ENCODE measurements at places on chromosomes 4 and X.

DNA sequence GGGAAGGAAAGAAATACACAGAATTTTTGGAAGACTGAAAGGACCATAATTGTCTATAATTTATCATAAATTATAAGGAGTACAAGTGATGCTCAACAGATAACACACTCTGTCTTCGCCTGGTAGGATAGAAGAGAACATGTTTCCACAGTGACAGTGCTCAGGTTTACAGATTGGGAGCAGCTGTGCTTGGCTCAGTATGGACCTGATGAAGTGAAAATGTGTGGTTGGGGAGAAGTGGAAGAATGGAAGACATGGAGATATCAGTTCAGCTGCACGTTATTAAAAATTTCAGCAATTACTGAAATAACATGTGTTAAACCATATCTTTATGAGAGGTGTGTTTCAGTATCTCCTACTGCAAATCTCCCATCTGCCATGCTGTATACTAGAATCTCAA, 90.6 kb downstream of the TLL1 start:
- no peak for DNase-seq

DNA sequence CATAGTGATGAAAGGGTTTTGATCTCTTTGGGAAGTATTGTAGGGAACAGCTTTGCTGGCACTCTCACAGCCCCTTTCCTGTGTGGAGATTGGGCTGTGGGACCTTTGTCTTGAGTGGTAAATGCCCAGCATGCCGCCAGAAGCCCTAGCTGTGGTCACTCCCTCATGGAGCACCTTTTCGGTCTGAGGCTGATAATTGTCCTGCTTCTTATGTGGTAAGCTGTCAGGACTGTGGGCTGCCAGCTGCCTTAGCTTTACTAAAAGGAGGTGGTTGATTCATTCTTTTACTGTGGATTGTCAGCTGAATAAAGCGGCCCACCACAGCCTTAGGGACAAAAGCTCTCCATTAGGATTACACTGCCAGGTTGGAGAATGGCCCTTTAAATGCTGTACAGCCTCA, 7.1 kb downstream of the PASD1 start:
- DNase-seq, result no peak

DNA sequence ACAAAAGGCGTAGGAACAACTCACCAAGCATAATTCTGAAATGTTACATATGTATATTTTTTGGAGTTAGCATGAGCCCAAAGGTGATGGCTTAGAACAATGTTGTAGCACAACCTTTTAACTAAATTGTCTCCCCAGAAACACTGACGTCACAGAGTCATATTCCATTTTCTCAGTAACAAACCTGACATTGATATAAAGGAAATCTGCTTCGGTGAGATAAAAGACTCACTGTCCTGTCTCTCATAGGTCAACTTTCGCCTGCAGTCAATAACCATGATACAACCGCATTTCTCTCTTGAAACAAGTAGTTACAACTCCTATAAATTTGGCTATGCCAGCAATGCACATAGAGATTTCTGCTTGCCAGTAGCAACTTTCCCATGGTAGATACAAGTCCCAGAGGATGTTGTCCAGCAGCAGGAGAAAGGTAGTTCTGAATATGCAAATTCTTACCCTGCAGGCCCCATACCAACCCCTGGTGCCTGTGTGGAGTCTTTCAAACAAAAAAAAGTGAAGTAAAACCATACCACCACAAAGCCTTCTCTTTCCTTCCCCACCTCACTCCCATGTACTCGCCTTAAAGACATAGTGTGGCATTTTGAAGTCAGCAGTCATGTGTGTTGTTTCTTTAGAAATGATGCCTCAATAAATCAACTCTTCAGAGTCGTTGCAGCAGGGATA, 47.9 kb downstream of the MTM1 start:
- no peak for DNase-seq

- no peak for DNase-seq
Observed at GRCh38 chr4:64857198-64857597, 447.9 kb upstream of the TECRL start.

GRCh38 chr4:33592701-33593100, 2651.6 kb downstream of the ARAP2 start:
- DNase-seq, result no peak

DNA sequence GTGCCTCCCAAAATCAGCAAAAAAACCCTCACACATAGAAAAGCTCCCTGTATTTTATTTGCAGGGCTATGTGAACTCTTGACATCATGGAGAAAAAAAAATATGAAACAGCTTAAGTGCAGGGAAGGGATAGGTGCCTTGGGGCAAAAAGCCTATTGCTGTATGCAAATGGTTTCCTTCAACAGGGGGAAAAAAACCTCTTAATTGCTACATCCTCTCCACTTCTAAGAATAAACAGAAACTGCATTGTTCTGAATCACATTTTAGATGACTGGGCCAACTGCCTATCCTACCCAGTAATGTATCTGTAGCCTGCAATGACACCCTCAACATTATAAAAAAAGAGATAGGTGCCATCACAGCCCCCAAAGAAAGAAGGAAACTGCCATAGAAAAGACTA, 229.4 kb upstream of the GALNTL6 start:
- no peak for DNase-seq

DNA sequence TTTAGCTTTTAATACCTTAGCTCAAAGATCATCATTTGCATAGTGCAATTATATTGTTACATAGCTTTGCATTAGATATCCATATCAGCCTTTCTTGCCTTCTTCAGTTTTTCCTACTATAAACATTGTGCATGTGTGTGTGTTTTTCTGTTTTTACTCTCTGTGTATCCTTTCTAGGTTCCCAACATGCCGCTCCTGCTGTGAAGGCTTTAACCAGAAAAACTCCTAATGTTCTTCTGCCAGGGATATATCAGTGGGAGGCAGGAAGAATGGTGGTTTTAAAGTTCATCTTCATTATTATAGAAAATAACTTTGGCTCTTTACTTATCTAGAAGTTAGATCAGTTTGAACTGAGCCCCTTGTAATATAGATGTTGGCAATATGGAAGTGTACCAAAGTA, 61.2 kb downstream of the CPE start:
- no peak for DNase-seq

All from fibroblast of skin of scalp (primary cell).